ENCODE measurements at places on chromosomes 6 and 20. TPM values are rescaled to one million over a fixed set of nuclear protein-coding genes. Genes with fewer than 3 reads are reported as not detected.

HSPA1L gene
- 0.82 TPM for total RNA-seq

RALY gene
- total RNA-seq = 168 TPM

TMEM151B gene
- total RNA-seq = 0.28 TPM

TULP1 gene
- total RNA-seq = not detected

WFDC12 gene
- not detected for total RNA-seq

TSBP1 gene
- not detected for total RNA-seq

HLA-DOB gene
- total RNA-seq = not detected

PSORS1C2 gene
- 0.38 TPM for total RNA-seq

TMC2 gene
- total RNA-seq = not detected

BMP5 gene
- total RNA-seq = 0.18 TPM

DYNLT2 gene
- 0.62 TPM for total RNA-seq

TAGAP gene
- total RNA-seq = 0.41 TPM

NTSR1 gene
- not detected for total RNA-seq

LRP11 gene
- total RNA-seq = 51.7 TPM

SMPD2 gene
- 8.8 TPM for total RNA-seq

MTCH1 gene
- 304 TPM for total RNA-seq

C6orf136 gene
- 15.1 TPM for total RNA-seq

CLIC5 gene
- total RNA-seq = 10.9 TPM

PROKR2 gene
- total RNA-seq = not detected

All from endothelial cell (in vitro differentiated cells).